Fibroblast of lung (primary cell): ENCODE measurements at places on chromosomes 13 and 19. TPM values are rescaled to one million over a fixed set of nuclear protein-coding genes. Genes with fewer than 3 reads are reported as not detected.

The MYO1F gene
- under 0.01 and 0.17 TPM in 2 replicates for total RNA-seq

GRCh38 chr13:53901593-53901992 lies 873.0 kb downstream of the OLFM4 start:
- H3K27me3 ChIP-seq, result no peaks in the 10 kb centered on the region
- no peak overlapping the region for H3K27ac ChIP-seq
- no peak overlapping the region for H3K4me3 ChIP-seq
- H3K36me3 ChIP-seq, result no peaks in the 10 kb centered on the region
- no peak for DNase-seq

DNA sequence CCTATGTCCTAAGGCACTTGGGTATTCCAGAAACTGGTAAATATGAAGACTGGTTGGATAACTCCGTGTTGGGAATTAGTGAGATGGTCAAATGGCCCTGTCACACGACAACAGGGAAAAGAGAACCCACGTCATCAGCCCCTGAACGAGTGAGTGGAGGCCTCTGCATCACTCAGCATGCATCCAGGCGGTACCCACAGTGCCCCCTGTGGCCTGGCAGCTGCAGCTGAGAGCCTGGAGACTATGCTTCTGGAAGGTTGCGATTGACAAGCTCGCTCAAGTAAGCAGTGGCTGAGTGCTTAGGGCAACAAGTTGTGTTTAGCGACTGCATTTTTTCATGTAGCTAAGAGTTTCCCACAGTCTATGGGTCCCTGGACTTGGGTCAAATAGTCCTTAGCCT lies 55.9 kb downstream of the COL4A2 start:
- no peaks in the 10 kb centered on the region for H3K36me3 ChIP-seq
- H3K4me1 ChIP-seq, result peaks cover 12% of the 10 kb centered on the region
- peak overlapping the region; percentile 58 for H3K27ac ChIP-seq
- no peaks in the 10 kb centered on the region for H3K27me3 ChIP-seq
- no peak for DNase-seq

DNA sequence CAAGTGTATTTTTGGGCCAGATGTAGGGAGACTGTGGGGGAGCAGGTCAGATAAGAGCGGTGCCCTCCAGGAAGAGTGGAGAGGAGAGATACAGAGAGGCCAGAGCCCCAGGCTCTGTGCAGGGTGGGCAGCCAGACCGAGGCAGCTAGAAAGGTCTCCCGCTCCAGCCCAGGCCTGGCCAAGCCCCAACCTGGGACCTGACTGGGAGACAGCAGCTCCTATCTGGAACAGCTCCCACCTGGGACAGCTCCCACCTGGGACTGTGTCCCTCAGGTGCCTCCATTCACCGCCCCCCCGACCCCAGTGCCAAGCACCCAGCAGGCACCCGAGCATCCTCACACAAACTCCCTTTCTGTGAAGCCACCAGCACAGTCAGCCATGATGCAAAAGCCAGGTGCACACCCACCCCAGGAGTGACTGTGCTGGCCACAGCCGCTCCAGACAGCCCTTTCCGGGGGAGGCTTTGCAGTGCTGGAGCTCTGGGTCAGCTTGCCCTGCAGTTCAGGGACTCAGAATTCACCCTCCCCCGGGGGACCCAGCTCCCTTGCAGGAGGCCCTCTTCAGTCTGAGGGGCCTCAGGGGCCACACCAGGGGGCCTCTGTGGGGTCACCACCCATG lies 2.1 kb upstream of the GRTP1 start:
- DNase-seq, result no peak
- H3K36me3 ChIP-seq, result no peaks in the 10 kb centered on the region
- H3K4me3 ChIP-seq, result no peak overlapping the region
- H3K27ac ChIP-seq, result no peak overlapping the region

The PEX11G gene
- 3.8 and 3.9 TPM in 2 replicates for total RNA-seq
